ENCODE measurements at places on chromosomes 13 and 19.

GRCh38 chr13:37690361-37690760 lies 91.8 kb upstream of the POSTN start:
- no peak for DNase-seq

GRCh38 chr19:14305706-14306105 lies 75.5 kb upstream of the ADGRE5 start:
- DNase-seq = no peak

DNA sequence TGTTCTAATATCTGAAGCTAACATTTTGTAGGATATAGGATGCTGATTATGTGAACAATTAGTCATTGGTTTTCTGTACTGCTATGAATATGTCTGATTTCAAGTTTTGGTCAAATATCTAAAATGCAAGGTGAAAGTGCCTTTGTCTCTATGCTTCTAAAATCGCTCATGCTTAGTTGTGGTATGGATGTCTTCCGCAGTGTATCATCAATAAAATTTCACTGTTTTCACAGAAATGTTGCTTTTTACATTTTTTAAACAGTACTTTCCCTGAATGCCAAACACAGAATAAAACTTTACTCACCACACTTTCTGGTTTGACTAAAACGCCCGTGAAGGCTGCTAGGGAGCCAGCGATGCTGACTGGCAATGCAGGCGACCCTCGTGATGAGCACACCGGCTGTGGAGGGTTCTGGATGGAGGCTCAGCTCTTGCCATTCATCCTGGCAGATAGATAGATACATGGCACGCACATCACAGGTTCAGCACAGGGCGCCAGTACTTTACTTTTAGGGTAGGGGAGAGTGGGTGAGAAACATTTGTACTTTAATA lies 40.1 kb downstream of the SLC7A9 start:
- no peak for DNase-seq

DNA sequence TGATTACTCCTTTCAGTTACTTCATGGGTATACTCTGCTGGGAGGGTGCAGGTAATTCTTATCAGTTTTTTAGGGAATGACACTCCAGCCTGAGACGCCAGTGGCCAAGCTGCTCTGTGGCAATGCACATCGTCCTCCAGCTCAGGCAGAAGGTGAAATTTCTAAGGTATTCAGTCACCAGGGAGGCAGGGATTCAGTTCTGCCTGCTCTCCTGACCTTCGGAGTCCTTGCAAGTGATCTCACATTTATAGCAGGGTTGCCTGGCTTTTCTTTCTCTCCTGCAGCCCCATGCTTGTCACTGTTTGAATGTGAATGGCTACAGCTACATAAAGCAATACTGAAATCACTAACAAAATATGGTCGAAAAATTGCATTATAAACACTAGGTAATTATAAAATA lies 1447.5 kb downstream of the EFNB2 start:
- no peak for DNase-seq

DNA sequence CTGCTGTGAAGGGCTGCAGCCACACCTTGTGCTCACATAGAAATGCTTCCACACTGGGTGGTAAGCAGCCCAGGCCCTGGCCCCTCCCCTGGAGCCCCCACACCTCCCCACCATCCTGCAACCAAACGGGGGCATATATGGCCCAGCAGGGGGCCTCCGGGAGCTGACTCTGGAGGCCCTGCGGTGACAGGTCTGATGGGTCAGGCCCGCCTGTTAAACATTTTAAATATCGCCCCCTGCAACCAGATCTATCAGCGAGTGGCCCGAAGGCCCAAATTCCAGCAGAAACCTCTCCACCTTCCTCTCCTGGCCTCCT lies 48.0 kb upstream of the KATNAL1 start:
- DNase-seq = no peak

- DNase-seq = no peak
Measured at GRCh38 chr19:49850221-49850486, 805 bp upstream of the PTOV1 start.

DNA sequence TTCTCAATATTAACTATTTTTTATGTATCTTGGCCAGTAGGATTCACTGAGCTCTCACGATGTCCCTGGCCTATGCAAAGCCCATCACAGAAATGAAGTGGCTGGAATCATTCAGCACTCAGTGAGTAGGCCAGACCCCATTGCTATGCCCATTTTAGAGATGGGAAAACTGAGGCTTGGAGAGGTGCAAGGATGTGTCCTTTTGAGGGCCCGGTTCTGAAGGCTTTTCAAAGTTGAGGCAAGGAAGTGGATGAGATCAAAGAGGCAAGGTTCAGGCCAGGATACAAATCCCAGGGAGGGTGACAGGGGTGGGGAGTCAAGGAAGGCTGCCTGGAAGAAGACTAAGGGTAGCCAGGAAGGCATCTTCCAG lies 18.7 kb upstream of the ERCC1 start:
- no peak for DNase-seq

- DNase-seq = no peak
Measured at GRCh38 chr19:21101521-21102242, 19.7 kb downstream of the ZNF714 start.

DNA sequence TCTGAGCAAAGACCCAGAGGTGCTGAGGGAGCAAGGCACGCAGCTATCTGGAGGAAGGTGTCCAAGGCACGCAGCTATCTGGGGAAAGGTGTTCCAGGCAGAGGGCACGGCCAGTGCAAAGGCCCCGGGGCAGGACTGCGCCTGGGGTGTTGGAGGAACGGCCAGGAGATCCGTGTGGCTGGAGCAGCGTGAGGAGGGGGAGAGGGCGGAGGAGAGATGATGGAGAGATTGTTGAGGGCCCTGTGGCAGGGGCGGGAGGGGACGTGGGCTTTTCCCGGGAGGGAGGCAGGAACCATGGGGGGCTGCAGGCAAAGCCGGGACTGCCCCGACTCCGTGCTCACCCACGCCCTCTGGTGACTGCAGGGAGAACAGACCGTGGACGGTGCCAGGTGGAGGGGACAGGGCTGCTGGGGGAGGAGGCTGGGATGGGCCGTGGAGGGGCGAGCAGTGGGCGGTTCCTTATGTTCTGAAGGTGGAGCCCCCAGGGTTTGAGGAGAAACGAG lies 13.3 kb upstream of the MISP start:
- DNase-seq = no peak

- DNase-seq = no peak
Measured at GRCh38 chr13:95603887-95604555, 40.5 kb downstream of the DZIP1 start.

GRCh38 chr13:39450176-39450575 lies 152.8 kb downstream of the LHFPL6 start:
- DNase-seq = no peak

DNA sequence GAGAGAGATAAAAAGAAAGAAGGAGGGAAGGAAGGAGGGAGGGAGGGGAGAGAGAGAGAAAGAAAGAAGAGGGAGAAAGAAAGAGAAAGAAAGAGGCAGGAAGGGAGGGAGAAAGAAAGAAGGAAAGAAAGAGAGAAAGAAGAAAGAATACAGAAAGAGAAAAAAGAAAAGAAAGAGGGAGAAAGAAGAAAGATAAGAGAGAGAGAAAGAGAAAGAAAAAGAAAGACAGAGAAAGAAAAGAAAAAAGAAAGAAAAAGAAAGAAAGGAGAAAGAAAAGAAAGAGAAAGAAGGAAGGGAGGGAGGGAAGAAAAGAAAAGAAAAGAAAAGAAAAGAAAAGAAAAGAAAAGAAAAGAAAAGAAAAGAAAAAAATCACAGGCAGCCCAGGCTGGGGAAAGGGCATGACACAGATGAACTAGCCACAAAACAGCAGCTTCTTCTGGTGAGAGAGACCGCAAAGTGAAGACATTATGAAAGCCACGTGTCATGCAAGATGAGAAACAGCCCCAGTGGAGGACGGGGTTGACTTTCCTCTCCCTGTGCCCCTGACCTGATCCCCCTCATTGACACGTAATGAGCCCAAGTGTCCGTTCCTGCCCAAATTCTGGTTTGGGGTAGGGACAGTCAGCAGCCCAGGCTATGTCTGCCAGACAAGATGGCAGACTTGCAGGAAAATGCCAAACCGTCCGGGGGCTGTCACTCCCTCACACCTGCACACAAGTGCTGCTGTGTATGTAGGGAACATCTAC lies 102.1 kb downstream of the INSR start:
- no peak for DNase-seq

DNA sequence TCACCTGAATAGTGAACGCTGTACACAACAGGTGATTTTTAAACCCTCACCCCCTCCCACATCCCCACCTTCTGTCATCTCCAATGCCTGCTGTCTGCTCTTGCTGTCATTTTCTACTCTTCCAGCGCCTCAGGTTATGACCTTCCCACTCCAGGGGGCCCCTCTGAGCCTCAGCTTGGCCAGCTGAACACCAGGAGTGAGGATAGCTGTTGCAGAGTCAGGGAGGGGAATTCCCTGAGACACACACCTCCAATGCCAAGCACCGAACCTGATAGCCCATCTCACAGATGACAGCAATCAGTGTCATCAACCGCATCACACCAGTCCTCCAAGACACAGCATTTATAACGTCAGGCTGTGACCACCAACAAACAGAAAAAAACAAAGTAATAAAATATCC lies 193.5 kb downstream of the ZNF536 start:
- no peak for DNase-seq

DNA sequence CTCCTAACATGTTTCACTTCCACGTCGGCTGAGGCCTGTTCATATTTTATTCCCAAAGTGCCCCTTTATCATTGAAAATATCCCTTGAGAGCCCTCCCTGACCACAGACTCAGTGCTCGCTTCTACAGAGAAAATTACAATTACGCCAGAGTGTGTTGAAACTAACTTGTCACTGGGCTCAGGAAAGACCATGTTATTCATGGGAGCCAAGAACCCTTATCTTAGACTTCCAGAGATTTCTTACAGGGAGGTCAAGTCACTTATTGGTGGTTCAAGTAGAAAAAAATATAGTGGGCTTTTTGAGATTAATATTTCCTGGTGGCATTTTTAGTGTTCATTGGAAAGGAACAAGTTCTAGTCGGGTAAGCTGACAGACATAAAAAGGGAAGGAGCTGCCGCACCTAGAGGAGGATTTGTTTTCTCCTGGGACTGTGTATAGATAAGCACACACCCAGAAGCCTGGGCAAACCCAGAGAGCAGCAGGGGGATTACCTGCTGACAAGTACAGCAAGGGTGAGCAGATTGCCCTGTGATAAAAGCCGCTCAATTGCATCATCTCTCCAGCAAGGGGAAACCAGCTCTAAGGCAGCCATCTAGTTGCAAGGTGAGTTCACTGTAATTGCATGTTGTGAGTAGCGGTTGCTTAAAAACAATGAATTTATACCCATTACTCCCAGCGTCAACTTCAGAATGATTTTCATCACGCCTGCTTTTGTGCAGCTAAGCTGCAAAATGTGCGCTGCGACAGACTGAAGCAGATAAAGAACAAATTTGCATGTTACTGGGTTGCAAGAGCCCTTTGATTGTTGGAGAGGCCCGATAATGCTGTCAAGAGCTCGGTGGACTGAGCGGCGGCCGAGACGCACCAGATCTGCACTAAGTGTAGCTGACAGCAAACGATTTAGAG lies 46.2 kb downstream of the DCT start:
- no peak for DNase-seq

DNA sequence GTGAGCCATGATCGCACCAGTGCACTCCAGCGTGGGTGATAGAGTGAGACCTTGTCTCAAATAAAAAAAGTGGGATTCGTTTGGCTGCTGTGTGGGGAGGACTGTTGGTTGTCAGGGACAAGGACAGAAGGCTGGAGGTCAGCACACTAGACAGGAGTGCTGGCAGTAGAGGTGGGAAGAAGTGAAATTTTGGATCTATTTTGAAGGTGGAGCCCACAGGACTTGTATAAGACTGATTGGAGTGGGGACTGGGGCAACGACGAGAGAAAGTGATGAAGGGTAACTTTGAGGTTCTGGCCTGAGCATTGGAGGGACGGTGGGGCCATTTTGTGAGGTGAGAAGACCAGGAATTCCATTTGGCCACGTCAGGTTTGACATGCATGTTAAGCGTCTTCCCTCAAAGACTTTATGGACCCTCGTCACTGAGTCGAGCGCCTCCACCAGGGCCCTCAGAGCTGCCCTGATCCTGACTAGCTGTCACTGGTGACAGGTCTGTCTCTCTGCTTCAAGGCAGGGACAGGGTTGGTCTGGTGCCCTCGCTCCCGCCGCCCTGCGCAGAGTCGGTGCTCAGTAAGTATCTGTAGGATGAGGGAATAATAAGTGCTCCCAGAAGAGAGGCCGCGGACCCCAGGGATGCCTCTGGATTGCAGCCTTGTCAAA lies 673 bp downstream of the CTU1 start:
- DNase-seq = no peak

- no peak for DNase-seq
Measured at GRCh38 chr13:29359181-29359580, 236.3 kb downstream of the SLC7A1 start.

GRCh38 chr19:46365561-46365960 lies 18.7 kb downstream of the PPP5C start:
- no peak for DNase-seq

DNA sequence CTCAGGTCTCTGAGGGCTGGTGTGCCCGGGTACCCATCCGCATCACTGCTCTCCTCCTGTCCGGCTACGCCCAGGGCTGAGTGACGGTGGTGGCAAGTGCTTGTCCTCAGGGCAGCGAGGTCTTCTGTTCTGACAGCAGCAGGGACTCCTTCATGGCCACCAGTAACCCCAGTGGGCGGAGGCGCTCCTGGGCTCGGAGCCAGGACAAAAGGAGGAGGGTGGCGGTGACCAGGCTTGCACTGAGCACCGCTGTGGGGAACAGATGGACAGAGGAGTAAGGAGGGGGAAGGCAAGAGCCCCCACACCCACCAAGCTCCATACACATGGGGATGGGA lies 5.8 kb downstream of the CD320 start:
- DNase-seq = no peak

DNA sequence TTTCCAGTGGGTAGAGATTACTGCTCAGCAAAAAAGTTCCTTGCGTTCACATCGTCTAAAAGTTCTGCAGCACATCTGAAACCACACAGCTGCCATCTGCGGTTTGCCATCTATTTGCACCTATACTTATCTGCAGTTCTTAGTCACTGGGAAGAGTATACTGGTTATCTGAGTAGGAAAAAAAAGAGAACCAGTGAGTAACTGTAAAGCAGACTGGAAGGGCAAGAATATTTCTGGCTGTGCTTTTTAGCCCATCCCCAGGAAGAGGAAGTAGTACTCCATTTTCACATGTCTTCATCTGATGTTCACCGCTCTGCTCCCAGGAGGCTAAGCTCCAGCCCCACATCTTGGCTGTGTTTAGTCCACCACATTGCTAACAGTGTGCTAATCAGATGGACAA lies 35.6 kb downstream of the EFNB2 start:
- DNase-seq = no peak
